ENCODE measurements at places on chromosomes 2 and 18.

DNA sequence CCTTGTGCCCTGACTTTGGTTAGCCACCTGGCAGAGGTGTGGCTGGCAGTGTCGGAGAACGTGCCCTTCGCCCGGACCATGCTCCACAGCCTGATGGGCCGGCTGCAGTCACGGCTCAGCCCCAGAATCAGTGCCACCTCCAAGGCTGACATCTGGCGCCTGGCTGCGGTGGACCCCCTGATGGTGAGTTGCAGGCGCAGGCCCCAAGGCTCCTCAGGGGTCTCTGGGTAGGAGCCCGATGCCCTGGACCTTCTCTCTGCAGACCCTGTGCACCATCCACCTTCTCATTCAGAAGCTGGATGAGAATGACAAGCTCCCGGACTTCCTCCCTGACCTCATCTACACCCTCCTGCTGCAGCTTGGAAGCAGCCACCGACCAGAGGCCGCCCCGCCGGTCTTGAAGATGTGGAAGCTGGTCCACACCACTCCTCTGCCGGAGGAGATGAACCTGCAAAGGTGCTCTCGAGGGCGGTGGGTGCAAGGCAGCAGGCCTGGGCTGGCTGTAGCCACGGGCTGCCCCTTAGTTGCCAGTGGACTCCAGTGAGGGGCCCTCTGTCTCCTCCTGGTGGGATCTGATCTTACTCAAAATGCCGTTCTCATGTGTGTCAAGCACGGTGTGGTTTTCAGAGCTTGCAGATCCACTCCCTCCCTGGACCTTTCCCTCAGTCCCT, 32.1 kb downstream of the HJURP start:
- ATAC-seq = no peak

GRCh38 chr2:13542642-13543041, 825.9 kb downstream of the TRIB2 start:
- ATAC-seq = no peak

DNA sequence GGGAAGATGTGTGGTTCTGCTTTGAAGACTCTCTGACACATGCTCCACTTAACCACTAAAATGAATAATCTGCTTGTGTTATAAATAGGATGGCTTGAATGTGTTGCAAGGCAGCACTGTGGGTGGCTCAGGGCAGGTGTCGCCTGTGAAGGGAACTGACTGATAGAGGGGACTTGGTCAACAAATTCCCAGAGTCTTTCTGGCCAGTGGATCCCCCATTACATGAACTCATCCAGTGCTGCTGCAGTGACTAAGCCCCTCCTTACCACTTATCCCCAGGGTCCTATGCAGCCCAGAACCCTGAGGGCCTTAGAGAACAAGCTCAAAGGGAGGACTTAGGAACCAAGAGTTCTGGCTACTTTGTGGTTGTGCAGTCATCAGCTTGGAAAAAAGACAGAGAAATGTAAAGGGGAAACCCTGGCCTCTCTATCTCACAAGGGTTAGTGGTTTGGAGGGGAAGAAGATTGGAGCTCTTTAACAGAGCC, 226.2 kb upstream of the TNP1 start:
- no peak for ATAC-seq

GRCh38 chr2:36967236-36967876, 1.0 kb upstream of the STRN start:
- ATAC-seq = no peak

DNA sequence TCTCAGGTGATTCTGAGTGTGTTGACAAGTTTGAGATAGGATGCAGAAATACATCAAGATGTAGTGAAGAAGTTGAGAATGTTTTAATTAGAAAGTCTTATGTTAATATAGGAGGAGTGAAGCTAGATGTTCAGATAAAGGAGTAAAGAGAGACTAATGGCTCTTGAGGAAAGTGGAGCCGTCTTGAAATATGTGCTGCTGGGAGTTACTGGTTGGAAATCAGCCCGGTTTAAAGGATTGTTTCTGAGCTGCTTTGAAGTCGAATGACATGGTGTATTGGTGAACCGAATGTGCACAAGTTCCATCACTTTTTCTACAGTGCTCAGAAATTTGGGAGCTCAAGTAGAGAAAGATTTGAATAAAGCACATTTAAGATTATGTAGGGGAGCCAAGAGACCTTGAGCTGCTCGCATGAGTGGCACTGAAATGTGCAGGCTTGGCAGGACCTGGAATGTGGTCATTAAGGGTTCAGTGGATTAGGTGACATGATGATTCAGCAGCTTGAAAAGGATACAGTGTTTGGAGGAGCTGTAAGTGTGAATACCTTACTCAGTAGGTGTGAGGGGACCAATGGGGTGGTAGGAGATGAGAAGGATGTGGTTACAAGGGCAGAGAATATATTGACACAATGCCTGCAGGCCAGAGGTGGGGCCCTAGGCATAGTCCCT, 68.6 kb downstream of the CAB39 start:
- no peak for ATAC-seq

Data from gastroesophageal sphincter (tissue), 4 donors.